Left cardiac atrium (tissue), 4 donors: ENCODE measurements at places on chromosomes 2 and 18. TPM values are rescaled to one million over a fixed set of nuclear protein-coding genes. Genes with fewer than 3 reads are reported as not detected.

DNA sequence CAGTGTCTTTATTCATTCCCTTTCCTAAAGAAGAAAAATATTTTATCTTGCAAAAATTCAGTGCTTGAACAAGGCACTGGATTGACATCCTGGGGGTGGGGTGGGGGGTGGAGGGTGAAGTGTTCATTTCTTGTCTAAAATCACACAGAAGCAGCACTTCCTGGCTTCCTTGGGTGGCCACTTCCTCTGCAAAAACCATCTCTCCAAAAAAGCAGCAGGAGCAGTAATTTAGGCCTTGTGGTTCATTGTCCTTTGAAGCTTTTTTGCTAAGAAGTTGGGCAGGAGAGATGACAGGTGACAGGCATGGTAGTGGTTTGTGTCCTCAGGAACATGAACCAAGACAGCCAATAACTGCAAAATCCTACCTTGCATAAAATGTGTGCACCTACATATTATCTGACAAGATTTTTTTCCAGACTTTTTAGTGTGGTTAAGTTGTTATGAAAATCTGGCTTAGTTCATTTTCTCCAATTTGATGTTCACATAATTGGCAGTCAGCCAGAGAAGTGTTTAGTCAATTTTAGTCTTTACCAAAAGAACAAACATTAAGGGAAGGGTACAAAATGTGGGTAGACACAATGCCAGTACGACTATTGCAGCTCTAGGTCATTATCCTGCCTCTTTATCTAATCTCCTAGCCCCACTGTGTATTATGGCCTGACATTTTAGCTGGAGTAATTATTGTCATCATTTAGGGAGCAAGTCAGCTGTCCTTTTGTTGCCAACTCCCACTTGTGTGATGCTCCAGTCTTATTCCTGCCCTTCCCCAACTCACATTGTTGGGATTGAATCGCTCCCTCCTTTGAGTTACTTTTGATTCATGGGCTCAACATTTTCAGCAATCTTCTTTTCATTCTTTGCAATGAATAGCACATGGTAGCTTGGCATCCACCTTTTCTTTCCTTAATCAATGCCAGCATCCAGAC, 177.2 kb downstream of the MYO3B start:
- no peak for DNase-seq

GRCh38 chr18:43875511-43875910, 598.2 kb upstream of the SYT4 start:
- DNase-seq: no peak

GRCh38 chr2:218398437-218399390, 954 bp upstream of the CTDSP1 start:
- DNase-seq: peak; percentile 87

DNA sequence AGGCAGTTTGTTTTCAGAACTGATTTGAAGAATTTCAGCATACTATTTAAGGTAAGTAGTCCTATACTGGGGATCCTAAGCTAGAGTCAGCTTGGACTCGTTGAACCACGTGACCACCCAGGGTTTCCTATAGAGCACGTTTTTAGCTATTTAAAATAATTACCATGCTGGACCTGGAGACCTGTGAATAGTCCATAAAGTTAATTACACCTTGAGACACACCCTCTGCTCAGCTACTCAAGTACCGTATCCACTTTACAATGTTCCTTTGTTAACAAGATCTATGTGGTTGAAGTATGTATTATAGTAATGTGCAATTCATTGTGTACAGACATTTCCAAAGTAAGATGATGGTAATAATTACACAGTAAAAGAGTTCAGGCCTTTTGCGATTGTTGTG, 67.6 kb downstream of the CRIM1 start:
- DNase-seq: no peak

DNA sequence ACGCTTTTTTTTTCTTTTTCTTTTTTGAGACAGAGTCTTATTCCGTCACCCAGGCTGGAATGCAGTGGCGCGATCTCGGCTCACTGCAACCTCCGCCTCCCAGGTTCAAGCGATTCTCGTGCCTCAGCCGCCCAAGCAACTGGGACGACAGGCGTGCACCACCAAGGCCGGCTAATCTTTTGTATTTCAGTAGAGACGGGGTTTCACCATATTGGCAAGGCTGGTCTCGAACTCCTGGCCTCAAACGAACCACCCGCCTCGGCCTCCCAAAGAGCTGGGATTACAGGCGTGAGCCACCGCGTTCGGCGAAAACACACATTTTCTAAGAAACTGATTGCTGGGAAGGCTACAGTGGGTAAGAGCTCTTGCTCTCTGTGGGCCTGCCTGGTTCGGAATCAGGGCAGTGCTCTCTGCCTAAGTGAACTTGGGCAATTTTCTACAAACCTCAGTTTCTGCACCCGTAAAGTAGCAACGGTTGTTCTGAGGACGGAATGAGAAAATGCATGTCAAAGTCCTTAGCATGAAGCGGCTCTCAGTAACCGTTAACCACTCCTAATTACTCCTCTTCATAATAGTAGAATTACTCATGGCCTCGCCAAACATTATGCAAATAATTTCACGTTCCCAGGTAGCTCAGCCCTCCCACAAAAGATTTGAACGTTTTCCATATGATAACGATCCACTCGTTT, 1.0 kb upstream of the PMAIP1 start:
- DNase-seq: no peak

GRCh38 chr2:109712746-109713145, 81.4 kb upstream of the RGPD5 start:
- DNase-seq: no peak

- DNase-seq: peak; percentile 82
Observed at GRCh38 chr18:50967714-50968661, at the start of gene ELAC1. Gene ELAC1, plus strand, starts transcription at chr18:50968040. Its CDS starts 6,365 bp downstream, at chr18:50974405.

- no peak for DNase-seq
Observed at GRCh38 chr18:56639571-56639970, 1.2 kb upstream of the TXNL1 start.

- peak; percentile 33 for DNase-seq
Observed at GRCh38 chr2:127811397-127812321, 688 bp upstream of the WDR33 start.

- DNase-seq: no peak
Observed at GRCh38 chr2:19409046-19409445, 50.6 kb upstream of the OSR1 start.

- DNase-seq: no peak
Observed at GRCh38 chr2:217361483-217361880, 501.6 kb upstream of the TNP1 start.

- no peak for DNase-seq
Observed at GRCh38 chr2:102522162-102522561, 49.1 kb downstream of the SLC9A4 start.

DNA sequence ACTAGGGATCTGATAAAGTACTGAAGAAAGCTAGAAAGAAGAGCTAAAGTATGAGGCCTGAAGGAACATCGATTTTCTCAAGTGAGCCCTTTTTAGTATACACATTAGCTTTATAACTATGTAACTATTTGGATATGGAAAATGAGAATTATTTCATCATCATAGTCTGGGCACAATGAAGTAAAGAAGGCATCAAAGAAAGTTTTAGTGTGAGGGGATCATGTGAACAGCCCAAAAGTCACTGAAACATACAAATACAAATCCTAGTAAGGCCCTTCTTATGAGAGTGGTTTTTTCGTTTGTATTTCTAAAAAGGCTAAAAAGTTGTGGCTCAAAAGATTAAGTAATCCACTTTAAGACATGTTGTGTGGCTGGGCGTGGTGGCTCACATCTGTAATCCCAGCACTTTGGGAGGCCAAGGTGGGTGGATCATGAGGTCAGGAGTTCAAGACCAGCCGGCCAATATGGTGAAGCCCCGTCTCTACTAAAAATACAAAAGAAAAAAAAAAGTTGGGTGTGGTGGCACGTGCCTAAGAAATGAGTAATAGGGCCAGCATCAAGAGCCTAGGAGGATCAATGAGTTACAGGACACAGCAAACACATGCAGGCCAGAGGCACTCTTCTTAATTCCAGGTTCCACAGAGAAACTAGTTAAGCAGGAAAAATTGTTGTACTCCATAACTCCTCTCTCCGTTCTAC, 61.9 kb downstream of the PUM2 start:
- DNase-seq: no peak

GRCh38 chr18:11828786-11829432, 22.3 kb upstream of the CHMP1B start:
- DNase-seq: no peak

- peak; percentile 69 for DNase-seq
Observed at GRCh38 chr2:172095146-172095904, 7.4 kb downstream of the DLX2 start.

DNA sequence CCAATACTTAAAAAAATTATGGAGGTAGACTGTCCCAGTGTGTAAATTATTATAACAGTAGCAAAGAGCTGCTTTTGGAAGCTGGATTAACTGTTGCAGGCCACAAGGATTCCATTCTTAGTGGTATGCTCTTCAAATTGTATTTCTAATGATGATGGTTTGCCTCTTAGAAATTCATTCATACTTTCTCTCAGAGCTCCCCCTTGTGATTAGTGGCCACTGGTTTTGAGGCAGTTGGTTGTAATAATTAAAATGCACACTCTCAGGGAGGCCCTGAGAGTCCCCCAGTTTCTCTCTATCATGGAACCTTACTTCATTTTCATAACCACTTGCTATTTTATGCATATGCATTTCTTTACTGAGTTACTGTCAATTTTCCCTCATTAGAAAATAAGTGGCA, 122.5 kb downstream of the PLA2R1 start:
- DNase-seq: no peak

- no peak for DNase-seq
Observed at GRCh38 chr2:60867007-60867406, 14.4 kb upstream of the REL start.

GRCh38 chr2:97871096-97871780, 124.5 kb downstream of the TMEM131 start:
- DNase-seq: no peak

- DNase-seq: no peak
Observed at GRCh38 chr2:236600158-236600557, 30.5 kb downstream of the ACKR3 start.

DNA sequence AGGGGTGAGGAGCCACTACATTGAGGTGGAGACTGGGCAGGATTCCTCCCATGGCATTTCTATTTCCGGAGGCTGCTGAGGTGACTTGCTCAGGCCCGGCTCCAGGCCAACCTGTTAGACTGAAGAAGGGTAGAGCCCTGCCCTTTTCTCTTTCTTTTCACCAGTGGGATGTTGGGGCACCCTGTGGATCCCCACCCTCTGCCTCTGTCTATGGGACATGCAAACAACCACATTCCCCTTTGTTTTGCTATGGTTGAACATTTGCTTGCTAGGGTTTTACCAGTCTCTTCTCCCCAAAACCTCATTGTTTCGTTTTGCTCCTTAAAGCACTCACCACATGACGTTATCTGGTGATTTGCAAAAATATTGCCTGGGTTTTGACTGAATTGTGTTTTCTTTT, 183.3 kb downstream of the ARL4C start:
- no peak for DNase-seq

- no peak for DNase-seq
Observed at GRCh38 chr18:9835825-9836224, 49.9 kb upstream of the TXNDC2 start.

- DNase-seq: peak; percentile 24
Observed at GRCh38 chr2:59025157-59025757, 784.1 kb upstream of the FANCL start.

DNA sequence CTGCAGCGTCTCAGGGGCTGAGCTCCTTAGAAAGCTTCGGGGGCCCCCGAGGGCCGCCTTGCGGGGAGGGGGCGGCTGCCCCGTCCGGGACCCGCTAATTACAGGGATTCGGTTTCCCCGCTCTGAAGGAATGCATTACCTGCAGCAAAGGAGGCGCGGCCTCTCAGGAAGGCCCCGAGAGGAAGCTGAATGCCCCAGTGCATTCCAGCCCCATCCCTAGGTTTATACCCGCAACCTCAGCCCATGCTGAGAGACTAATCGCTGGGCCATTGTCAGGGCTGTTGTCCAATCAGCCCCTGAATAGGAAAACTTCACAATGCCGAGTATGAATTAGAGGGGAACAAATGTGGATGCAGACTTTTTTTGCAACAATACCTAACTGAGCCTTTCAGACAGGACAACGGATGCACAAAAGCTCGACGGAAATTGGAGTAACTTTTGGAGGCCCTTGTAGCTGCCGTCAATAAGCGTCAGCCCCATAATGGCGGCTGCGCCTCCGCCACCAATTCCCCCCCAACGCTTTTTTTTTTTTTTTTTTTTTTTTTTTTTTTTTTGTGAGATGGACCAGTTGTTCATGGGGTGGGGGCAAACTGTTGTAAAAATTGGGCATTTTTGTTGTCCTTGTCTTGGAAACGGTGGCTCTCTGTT, 138.6 kb upstream of the SIX3 start:
- DNase-seq: no peak

GRCh38 chr18:72155327-72155726, 388.8 kb downstream of the CBLN2 start:
- no peak for DNase-seq

MRO gene
- total RNA-seq: 5.1 TPM

KLF7 gene
- total RNA-seq: 31.8 TPM

RPL37A gene
- 1,963 TPM for total RNA-seq

ZNF396 gene
- 0.97 TPM for total RNA-seq

LCT gene
- not detected for total RNA-seq

PREB gene
- total RNA-seq: 51.5 TPM
